ENCODE measurements at places on chromosomes 1 and 21.
A peak's percentile ranks its signal among the peaks of the same experiment; 100 is the strongest.

- DNase-seq = no peak
Observed at GRCh38 chr1:116335850-116336624, 37.0 kb upstream of the ATP1A1 start.

GRCh38 chr21:26918323-26919079 lies 48.4 kb downstream of the ADAMTS5 start:
- DNase-seq = no peak

GRCh38 chr21:41926117-41926806 lies 27.6 kb downstream of the C2CD2 start:
- DNase-seq = no peak

GRCh38 chr1:6599141-6599975 lies 3.3 kb downstream of the KLHL21 start:
- no peak for DNase-seq

- DNase-seq = no peak
Observed at GRCh38 chr1:194846488-194846887, 1660.1 kb upstream of the B3GALT2 start.

DNA sequence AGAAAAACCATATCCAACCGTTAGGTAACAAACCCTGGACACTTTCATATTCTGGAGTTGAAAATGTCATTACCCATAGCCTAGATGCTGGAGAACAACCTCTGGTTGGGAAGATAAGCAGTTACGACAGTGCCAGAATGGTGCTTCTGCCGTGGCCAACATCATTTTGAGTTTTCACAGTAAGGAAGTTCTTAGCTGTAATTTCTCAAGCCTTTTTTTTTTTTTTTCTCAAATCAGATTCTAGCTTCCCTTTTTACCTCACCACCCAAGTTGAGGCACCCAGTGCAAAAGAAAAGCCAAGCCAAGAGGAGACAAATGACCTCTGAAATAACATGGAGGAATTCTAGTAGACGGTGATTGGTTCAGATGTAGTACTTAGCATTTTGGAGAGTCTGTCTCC lies 21.8 kb downstream of the PPT1 start:
- no peak for DNase-seq

DNA sequence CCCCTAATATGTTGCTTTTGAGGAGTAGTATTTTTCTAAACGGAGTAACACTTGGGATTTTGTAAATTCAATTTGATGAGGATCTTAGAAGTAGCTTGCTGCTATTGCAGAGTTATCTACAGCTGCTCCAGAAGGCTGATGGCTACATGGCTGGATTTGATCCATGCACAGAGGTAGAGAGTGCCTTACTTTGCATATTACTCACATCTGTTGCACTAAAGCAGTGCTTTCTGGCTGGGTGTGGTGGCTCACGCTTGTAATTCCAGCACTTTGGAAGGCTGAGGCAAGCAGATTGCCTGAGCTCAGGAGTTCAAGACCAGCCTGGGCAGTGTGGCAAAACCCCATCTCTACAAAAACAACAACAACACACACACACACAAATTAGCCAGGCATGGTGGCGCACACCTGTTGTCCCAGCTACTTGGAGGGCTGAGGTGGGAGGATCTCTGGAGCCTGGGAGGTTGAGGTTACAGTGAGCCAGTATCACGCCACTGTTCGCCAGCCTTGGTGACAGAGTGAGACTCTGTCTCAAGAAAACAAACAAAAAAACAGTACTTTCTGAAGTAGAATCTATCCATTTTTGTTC lies 24.6 kb downstream of the RALGPS2 start:
- no peak for DNase-seq

- no peak for DNase-seq
Observed at GRCh38 chr1:21613072-21613867, 55.9 kb downstream of the RAP1GAP start.

- no peak for DNase-seq
Observed at GRCh38 chr1:201888282-201889089, at the start of gene SHISA4. Gene SHISA4, plus strand, starts transcription at chr1:201888898. Its CDS starts 97 bp downstream, at chr1:201888995.

GRCh38 chr1:11948822-11949458 lies 14.4 kb downstream of the PLOD1 start:
- DNase-seq = no peak

DNA sequence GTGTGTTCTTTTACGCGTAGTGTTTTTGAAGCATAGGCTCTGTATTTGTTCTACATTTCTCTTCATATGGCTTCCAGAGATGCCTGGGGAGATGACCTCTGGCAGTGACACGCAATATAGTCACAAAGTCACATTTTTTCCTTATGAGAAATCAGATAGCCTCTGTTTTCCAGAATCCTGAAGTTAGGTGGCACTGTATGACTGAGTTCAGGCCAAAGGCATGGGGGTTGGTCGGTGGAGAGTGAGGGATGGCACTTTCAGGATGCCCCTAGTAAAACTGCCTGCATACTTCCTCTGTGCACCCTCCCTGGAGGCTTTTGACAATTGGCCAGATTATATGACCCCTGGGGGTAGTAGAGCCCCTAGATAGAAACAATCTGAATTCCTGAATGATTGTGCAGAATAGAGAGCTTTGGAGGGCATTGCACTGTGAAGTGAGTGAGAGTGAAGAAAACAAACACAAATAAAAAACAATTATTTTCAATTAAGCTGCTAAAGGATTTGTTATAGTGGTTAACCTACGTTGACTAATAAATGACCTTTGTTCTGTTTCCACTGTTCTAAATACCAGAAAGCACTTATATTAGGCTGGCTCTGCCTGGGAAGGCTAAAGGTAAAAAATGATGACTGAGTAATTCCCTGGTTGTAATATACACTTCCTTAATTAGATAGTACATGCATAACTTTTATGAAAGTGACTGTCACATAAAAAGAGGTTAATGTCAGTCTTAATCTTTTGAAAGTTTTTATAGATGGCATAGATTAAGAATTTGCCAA lies 1660.8 kb downstream of the PLA2G4A start:
- no peak for DNase-seq

DNA sequence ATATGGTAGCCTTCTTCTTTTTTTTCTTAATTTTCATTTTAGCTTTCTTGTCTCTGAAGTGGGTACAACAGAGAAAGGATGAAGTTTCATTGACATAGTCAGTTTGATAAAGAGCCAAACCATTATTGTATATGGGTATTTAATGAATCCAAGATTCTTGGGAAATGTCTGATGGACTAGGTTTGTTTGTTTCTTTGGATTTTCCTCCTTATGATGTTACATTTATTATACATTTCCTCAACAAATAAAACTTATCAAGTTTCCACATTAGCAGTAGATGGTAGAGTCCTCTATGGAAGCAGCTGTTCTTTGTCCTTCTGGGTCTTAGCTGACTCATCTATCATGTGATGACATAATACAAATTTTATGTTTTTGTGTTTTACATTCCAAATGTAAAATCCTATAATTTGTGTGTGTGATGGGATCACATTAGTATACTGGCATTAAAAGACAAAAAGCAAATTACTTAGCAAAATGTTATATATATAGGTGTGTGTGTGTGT lies 6.0 kb downstream of the COL24A1 start:
- no peak for DNase-seq

DNA sequence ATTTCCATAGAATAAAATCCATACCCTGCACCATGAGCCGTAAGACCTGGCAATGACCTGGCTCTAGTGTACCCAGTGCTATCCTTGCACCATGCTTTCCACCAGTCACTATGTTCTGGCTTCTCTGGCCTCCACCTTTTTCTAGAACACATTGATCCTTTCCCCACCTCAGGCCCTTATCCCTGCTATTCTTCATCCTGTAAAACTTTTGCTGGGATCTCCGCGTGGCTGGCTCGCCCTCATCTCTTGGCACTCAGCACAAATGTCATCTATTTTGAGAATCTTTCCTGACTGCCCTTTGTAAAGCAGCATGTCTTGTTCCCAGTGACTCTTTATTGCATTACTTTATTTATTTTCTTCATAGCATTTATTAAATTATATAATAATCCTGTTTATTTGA lies 169.8 kb upstream of the B3GALT2 start:
- no peak for DNase-seq

- DNase-seq = peak; percentile 73
Observed at GRCh38 chr21:45724345-45724961, 80.9 kb downstream of the PCBP3 start.

DNA sequence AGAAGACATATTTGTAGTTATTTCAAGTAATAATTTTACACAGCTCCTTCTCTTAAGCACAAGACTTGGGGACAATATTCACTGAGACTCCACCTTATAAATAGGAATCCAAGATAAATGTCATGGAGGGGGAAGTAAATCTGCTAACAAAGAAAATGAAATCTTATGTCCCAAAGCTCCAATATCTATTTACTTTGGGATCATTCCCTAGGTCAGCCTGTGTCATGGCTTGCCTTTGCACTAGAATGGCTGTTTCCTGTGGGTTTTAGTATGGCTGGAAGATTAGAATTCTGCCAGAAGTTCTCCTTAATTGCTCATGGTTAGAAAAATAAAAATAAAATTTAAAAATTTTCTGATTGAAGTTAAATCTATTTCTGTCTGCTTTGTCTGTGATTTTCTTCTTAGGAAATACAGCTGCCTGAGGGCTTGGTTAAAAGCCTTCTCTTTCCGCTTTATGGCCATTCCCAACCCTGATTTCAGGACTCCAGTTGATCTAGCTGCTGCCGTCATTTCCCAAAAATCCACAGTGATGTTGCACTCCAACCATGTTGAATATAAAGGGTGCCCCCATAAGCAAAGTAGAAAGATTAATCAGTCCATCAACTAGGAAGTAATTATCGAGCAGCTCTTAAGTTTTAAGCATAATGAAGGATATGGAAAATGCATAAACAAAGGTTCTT lies 326.4 kb upstream of the LYPLAL1 start:
- no peak for DNase-seq

DNA sequence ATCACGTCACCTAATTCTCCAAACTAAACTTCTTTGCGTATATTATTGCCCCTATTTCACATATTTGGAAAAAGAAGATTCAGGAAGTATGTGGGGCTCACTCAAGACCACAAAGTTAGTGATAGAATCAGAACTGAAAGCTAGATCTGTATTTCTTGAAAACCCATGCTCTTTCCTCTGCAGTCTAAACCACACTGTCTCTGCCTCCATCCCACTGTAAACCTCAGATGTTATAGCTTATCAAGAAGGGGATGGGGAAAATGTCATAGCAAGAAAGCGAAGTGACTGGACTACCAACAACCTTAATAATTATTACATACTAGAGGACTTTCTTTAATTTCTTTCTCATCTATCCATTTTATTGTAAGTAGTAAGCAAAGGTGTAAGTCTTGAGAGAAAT lies 257.7 kb upstream of the SGIP1 start:
- DNase-seq = no peak

GRCh38 chr1:156640842-156641706 lies 843 bp upstream of the BCAN start:
- DNase-seq = no peak

- peak; percentile 28 for DNase-seq
Observed at GRCh38 chr1:160007577-160008200, 24.1 kb downstream of the PIGM start.

- no peak for DNase-seq
Observed at GRCh38 chr21:34889320-34889675, 159.8 kb downstream of the RUNX1 start.

DNA sequence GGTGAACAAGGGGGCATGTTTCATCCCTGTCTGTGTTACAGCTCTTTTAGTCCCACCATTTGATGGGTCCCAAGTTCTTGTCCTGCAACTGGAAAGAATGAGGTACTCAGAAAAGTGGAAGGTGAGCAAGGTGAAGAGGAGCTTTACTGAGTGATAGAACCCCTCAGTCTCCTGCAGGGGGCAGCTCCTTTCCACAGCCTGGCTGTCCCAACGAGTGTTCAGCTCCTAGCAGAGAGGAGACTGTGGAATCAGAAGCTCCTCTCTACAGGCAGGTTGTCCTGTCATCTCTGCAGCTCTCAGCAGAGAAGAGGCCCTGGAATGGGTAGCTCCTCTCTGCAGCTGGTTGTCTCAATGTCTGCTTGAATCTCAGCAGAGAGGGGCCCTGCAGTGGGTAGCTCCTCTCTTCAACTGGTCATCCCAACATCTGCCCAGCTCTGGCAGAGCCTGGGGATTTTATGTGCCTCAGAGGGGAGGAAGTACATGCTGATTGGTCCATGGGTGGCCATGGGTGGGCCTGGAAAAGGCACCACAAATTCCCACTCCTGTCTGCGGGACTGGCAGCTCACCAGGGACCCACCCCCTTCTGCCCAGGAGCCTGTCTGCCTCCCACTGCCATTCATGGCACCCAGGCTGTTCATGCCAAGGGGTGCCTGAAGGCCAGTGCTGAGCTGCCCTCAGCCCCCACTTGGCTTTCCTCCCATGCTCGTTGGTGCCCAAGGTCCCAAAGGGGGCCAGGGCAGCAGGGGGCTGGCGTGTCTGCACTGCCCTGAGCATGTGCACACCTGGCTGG lies 25.7 kb downstream of the LDLRAD1 start:
- DNase-seq = no peak

DNA sequence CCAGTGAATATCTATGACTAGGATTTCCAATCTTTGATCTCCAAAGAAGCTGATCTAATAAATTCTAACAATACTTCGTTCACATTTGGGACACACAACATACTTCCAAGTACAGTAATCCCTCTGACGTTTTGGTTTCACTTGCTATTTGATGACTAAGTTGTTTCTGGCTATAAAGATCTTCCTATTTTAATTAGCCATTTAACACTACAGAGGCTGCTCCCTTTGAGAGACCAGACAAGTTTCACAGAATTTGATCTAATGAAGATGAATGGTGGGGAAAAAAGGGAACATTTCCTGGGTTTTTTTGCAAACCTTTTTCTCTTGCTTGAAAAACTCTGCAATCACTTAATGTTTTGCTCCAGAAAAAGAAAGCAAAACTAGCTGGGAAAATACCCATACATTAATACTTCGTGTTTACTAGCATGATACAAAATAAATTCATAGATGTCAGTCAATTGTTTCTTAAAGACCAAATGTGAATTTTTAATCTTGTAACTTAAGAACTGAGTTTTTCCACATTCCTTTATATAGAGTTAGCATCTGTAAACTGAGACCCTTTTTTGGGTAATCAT lies 28.0 kb upstream of the GLIS1 start:
- DNase-seq = no peak

DNA sequence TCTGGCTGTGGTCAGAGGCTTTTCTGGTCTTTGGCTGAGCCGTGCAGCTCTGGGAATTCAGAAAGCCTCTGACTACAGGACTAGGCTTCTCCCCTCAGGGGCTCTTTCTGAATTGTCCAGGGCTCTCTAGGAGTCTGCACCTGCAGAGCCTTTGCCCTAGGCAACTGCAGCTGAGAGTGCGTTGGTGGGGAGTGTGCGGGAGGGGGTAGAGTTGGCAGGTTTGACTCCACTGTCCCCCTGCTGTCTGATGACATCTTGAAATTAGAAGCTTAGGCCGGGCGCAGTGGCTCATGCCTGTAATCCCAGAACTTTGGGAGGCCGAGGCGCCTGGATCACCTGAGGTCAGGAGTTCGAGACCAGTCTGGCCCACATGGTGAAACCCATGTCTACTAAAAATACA lies 32.9 kb downstream of the KIAA1614 start:
- DNase-seq = no peak

DNA sequence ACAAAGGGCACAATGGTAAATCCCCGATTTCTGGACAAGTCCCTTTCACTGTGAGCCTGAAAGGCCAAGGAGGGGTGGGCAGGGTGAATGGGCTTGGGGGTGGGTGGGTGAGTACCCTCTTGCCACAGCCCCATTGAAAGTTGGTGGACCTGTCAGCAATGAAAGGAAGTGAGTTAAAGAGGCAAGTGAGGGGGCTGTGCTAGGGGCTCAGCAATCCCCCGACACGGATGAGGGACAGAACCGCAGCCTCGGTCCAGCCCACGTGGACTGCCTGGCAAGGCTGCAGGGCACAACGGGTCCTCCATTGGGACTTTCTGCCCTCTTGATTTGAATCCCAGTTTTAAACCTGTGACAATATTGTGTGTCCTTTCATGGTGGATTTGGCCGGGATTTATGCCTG lies 255.3 kb downstream of the FOXD2 start:
- no peak for DNase-seq

GRCh38 chr1:237972186-237972585 lies 81.5 kb upstream of the ZP4 start:
- no peak for DNase-seq

GRCh38 chr1:233268389-233269022 lies 27.0 kb downstream of the PCNX2 start:
- no peak for DNase-seq
